ENCODE measurements at places on chromosomes 2 and 18.

GRCh38 chr18:36328916-36329315 is 31.4 kb downstream of the FHOD3 start:
- no peak for DNase-seq

GRCh38 chr2:191635333-191636234 is 42.4 kb upstream of the NABP1 start:
- no peak for DNase-seq

DNA sequence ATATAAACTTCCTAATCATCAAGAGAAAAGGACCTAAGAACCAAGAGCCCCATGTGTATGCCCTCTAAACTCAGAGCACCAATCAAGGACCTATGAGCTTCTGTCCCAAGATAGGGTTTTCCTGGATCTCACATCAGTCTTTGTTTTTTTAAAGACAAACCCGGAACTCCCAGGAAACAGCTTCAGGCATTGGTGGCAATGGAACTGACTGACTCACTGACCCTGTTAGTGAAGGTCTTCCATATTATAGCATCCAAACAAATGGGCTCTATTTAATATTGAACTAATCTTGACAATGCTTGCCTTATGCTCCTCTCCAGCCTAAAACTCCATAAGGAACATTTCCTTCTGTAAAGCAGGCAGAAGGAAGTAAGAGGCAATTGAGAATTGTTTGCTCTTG is 63.5 kb upstream of the RPE start:
- DNase-seq: no peak

DNA sequence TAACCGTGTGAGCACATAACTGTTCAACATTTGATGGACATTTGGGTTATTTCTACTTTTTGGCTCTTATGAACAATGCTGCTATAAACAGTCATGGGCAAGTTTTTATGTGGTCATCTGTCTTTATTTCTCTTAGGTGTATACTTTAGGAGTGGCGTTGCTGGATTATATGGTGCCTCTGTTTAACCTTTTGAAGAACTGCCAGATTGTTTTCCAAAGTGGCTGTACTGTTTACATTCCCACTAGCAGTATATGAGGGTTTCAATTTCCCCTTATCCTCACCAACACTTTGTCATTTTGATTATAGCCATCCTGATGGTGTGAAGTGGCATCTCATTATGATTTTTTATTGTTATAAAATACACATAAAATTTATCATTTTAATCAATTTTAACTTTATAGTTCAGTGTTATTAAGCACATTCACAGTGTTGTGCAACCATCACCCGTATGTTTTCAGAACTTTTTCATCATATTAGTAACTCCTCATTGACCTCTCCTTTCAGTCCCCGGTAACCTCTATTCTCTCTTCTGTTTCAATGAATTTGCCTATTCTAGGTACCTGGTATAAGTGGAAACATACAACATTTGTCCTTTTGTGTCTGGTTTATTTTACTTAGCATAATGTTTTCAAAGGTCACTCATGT is 55.4 kb downstream of the EML4 start:
- no peak for DNase-seq

DNA sequence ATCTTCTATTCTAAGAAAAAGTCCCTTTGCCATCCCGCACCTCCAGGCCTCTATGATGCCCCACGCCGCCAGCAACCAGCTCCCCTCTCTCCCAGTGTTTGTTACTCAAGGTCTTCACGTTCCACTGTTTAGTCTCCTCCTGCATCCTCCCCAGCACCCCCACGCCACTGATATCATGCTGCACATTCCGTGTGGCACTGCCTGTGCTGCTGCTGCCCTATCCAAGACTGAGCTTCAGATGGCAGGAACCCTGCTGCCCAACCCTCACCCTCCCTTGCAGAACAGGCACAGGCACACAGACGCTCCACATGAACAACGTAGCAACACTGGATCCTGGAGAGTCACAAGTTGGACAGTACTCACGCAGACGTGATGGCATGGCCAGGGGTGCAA is 35.3 kb downstream of the MYO5B start:
- no peak for DNase-seq

DNA sequence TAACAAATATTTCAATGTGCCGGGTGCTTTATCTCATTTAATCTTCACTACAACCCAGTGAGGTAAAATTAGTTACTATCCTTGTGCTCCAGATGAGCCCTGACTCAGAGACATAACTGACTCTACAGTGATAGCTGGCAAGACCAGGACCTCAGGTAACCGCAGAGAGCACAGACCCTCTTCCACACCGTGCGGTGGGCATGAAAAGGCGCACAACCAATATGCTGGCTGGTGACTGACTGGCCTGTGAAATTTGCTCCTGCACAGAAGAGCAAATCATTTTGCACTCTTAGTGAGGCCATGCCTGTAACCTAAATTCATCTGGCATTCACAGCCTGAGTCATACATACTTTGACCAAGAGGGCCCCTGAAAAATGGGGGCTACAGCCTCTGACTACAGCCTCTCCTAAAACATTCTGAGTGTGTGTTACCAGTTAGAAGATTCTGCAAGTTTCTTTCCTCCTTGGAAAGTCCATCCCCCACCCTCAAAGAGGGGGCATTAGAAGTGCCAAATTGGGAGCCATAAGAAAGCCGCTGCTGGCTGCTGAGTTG is 22.4 kb upstream of the MSGN1 start:
- no peak for DNase-seq

- DNase-seq: no peak
Observed at GRCh38 chr18:59233017-59233410, 13.1 kb downstream of the GRP start.

DNA sequence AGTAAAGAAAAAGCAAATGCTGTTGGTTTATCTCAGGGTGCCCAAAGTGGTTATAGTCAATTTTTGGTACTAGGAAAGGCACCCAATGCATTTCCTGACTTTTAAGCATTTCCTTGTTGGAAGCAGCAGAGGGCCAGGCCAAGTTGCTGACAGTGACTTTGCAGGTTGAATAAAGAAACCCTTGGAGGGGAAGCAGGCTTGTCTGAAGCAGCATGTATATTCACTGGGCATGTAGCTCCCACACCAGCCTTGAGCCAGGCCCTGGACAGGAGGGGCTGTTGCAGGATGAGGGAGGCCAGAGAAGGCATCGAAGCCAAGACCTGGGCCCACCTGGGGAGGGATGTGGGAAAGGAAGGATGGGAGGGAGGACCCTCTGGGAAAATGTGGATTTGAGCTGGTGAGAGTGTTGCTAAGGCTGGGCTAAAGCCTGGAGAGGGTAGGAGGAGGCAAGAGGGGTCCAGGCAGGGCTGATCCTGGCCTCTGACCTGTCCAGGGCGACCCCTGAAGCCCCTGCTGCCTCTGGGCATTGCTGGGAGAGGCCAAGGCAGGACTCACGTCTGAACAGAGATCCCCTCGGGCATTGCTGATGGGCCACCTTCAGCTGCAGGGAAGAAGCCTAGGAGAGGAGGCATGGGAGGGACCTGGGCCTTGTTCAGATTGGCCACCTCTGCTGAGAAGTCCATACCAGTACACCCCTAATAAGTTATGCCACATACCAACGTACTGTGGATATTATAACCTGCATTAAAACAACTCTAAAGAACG is 79.6 kb downstream of the STPG4 start:
- no peak for DNase-seq

DNA sequence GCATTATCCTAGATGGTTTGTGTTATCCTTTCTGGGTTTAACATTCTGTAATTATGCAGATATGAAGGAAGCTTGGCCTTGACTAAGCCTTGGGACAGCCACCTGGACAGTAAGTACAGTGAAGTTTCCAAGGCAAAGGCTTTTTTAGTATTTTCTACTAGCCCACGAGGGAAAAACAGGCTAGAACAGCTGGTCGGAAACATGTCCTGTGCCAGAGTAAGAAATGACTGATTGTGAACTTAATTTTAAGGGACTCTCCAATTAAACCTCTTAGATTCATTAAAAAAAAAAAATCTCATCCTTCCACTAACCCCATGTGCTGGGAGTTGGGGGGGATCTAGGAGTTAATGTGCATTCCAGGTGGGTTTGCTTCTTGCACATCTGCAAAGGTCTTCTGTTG is 720.8 kb downstream of the SLC4A3 start:
- no peak for DNase-seq

DNA sequence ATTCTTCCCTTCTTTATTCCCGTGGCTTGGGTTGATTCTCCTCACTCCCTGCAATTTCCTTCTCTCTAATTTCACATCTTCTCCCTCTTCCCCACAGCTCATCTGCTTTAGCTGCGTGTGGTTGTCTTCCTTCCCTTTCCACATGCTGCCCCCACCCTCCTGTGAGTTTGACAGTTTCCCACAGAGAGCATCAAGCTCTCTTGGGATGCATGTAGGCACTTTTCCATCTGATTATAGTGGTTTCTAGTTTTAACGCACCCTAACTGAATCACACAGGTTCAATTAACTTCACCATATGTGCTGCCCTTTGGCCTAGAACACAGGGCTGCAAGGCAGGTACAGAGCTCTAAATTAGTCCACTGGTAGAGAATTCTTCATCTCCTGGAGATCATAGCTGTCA is 110.5 kb downstream of the TACR1 start:
- DNase-seq: no peak

DNA sequence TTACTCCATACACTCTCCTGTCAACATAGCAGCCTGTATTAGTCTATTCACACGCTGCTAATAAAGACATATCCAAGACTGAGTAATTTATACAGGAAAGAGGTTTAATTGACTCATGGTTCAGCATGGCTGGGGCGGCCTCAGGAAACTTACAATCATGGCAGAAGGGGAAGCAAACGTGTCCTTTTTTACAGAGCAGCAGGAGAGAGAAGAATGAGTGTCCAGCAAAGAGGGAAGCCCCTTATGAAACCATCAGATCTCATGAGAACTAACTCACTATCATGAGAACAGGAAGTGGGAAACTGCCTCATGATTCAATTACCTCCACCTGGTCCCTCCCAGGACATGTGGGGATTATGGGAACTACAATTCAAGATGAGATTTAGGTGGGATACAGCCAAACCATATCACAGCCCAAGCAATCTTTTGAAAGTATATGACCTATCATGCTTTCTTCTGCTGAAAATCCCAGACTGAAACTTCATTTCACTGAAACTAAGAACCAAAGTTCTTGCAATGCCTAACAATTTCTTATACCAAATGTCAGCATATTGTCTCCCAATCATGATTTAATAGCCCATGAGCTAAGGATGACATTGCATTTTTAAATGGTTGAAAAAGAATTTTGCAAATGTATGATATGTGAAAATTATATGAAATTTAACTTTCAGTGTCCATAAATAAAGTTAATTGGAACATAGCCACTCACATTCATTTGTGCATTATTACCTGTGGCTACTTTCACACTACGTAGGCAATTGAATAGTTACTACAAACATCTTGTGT is 686.8 kb upstream of the ZEB2 start:
- no peak for DNase-seq

- DNase-seq: no peak
Observed at GRCh38 chr2:37068686-37069085, 15.5 kb downstream of the HEATR5B start.

- no peak for DNase-seq
Observed at GRCh38 chr2:174839662-174840061, 75.4 kb upstream of the CHRNA1 start.

DNA sequence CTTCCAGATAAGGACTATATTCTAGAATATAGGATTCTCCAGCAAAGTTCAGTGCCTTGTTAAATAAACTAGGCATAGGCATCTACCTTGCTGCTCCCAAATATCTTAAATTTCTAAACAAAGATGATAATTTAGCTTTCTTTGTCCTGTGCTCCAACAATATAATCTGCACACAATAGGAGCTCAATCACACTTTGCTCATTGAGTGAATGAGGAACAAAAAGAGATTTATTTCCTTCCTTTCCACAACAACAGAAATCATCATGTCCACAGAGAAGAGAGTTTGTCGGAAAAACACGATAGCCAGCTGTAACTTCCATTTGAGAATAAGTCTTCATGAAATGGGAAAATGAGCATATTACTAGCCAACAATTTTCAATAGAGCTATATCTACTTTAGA is 256.7 kb downstream of the TCF4 start:
- no peak for DNase-seq

GRCh38 chr18:59052965-59053820 is 86.5 kb upstream of the SEC11C start:
- DNase-seq: no peak

DNA sequence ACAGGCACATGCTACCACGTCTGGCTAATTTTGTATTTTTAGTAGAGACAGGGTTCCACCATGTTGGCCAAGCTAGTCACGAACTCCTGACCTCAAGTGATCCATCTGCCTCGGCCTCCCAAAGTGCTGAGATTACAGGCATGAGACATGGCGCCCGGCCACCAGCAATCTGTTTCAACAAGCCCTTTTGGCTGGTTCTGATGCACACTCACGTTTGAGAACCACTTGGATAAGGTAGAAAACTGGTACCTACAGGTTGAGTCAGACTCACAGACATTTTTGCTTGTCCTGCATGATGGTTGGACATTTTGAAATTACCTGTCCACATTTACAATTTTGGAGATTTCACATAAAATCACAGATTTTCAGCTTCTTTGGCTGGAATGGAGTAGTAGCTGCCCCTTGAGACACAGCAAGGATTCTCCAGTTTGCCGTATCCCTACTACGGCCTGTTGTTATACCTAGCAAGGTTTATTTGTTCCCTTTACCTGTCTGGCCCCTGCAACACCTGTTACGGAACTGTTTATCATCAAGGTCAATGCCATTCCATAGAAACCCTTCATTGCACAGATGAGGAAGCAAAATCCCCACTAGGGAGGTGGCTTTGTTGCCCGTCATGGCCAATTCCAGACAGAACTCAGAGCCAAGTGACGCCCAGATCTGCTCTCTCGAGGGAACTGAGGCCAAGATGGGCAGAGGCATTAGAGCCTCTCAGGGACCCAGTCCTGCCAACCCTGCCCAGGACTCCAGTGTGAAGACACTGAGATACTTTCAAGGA is 31.4 kb upstream of the IGFBP2 start:
- no peak for DNase-seq
